ENCODE measurements at places on chromosomes 7 and 10. TPM values are rescaled to one million over a fixed set of nuclear protein-coding genes. Genes with fewer than 3 reads are reported as not detected.

KIF5B gene
- 72.4 TPM for total RNA-seq

LEP gene
- not detected for total RNA-seq

NPFFR1 gene
- total RNA-seq, result not detected

SPDYE6 gene
- not detected for total RNA-seq

LIPN gene
- total RNA-seq, result not detected

HOXA4 gene
- total RNA-seq, result not detected

PAX4 gene
- total RNA-seq, result not detected

NXPH1 gene
- total RNA-seq, result not detected

OR2A7 gene
- total RNA-seq, result 3.9 TPM

PDE6C gene
- total RNA-seq, result not detected

ADARB2 gene
- 0.37 TPM for total RNA-seq

LDB3 gene
- not detected for total RNA-seq

SLC13A1 gene
- total RNA-seq, result not detected

MYO1G gene
- 398 TPM for total RNA-seq

OR2A5 gene
- total RNA-seq, result not detected

SLC26A3 gene
- not detected for total RNA-seq

HECW1 gene
- total RNA-seq, result not detected

SPDYE8 gene
- total RNA-seq, result not detected

AKR1C8 gene
- 1.4 TPM for total RNA-seq

ACTL6B gene
- total RNA-seq, result not detected

PGAM2 gene
- total RNA-seq, result 0.66 TPM

STYXL1 gene
- 34.1 TPM for total RNA-seq

GBX1 gene
- not detected for total RNA-seq

LBX1 gene
- not detected for total RNA-seq

EIF4H gene
- total RNA-seq, result 279 TPM

PHKG1 gene
- 1.5 TPM for total RNA-seq
